ENCODE measurements at places on chromosomes 2 and 18.
A peak's percentile ranks its signal among the peaks of the same experiment; 100 is the strongest.

GRCh38 chr2:105409717-105410116 is 10.9 kb upstream of the FHL2 start:
- DNase-seq: peak; percentile 90

- peak; percentile 94 for DNase-seq
These were observed 24.6 kb downstream of the NRP2 start for GRCh38 chr2:205706769-205707381.

GRCh38 chr2:898319-898718 is 52.3 kb upstream of the SNTG2 start:
- peak; percentile 29 for DNase-seq

GRCh38 chr2:177611310-177611886 is 218.8 kb downstream of the AGPS start:
- no peak for DNase-seq

GRCh38 chr18:63831080-63831788 is 56.0 kb downstream of the SERPINB7 start:
- no peak for DNase-seq

DNA sequence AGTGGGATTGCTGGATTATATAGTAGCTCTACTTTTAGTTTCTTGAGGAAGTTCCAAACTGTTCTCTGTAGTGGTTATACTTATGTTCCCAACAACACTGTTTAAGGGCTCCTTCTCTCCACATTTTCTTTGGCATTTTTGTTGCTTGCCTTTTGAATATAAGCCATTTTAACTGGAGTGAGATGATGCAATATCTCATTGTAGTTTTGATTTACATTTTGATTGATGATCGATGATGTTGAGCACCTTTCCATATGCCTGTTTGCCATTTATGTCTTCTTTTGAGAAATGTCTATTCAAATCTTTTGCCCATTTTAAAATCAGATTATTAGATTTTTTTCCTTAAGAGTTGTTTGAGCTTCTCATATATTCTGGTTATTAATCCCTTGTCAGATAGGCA is 243.3 kb downstream of the PTGR3 start:
- no peak for DNase-seq

DNA sequence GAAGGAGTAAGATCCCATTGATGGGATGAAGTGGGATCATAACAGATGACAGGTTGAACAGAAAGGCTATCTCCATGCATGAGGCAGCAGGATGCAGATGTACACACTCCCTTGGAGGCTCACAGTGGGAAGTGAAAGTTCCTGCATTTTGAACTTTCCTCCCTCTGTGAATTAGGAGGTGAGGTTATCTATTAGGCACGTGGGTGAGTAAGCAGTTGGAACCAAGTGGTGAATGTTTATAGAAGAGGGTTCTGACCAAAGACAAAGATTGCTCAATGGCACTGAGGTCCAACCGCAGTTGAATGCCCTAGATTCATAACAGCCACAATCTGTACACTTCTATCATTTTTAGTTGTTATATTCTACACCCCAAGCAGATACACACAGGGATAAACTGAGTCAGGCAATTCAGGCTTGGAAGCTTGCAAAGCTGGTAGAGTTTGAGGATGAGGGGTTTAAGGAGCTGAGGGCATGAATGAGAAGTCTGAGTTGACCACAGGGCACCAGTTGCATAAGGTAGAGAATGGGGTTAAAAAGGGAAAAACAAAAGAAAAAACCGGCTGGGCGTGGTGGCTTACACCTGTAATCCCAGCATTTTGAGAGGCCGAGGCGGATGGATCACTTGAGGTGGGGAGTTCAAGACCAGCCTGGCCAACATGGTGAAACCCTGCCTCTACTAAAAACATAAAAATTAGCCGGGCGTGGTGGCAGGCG is 7.1 kb upstream of the KCMF1 start:
- peak; percentile 83 for DNase-seq

- DNase-seq: no peak
These were observed 3.4 kb downstream of the SLC66A2 start for GRCh38 chr18:79947881-79948610.

- DNase-seq: no peak
These were observed 1.3 kb upstream of the IL1R1 start for GRCh38 chr2:102141011-102141943.

DNA sequence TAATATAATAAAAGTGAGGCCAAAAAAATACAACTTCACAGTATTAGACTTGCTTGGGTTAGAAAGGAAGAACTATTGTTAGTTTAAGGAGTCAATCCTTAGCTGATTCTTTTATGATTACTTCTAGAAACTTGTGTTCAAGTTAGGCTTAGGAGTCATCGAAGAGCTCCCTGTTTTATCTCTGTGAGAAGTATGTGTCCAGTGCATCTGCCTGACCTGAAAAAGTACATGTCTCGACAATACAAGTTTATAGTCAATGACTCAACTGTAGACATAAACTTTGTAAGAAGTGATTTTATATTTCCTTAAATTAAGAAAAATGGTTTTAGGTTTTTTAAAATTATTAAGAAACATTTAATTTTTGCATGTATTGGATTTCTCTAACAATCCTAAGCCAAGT is 571.2 kb downstream of the ZEB2 start:
- DNase-seq: no peak

GRCh38 chr2:50615291-50615690 is 416.6 kb downstream of the NRXN1 start:
- DNase-seq: no peak
